Non-pigmented ciliary epithelial cell (primary cell): ENCODE measurements at places on chromosomes 3 and 15.

- DNase-seq = no peak
These were observed 37.5 kb downstream of the TSPAN3 start for GRCh38 chr15:77033417-77033728.

- DNase-seq = no peak
These were observed 42.5 kb upstream of the RFX7 start for GRCh38 chr15:56286213-56286612.

GRCh38 chr3:33826206-33826605 is 27.8 kb downstream of the PDCD6IP start:
- no peak for DNase-seq

GRCh38 chr3:36362216-36362615 is 18.1 kb upstream of the STAC start:
- no peak for DNase-seq

DNA sequence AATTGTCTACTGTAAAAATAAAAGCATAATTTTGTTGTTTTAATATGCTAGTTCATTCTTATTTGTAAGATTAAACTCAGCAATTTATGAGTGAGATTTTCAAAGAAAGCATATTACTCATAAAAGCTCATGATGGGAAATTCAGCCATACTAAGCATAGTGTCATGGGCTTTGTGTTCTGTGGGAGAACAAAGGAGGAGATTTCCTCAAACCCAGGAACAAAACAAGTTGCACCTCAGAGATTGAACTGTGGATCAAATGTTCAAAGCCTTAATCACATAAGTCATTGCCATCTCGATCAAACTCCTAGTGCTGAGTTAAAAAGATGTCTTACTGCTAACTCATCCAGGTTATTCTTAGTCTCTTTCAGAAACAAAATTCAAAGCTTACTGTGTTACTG is 85.6 kb upstream of the PDZRN3 start:
- no peak for DNase-seq

- DNase-seq = no peak
These were observed 147.6 kb downstream of the TIGIT start for GRCh38 chr3:114441386-114441785.

DNA sequence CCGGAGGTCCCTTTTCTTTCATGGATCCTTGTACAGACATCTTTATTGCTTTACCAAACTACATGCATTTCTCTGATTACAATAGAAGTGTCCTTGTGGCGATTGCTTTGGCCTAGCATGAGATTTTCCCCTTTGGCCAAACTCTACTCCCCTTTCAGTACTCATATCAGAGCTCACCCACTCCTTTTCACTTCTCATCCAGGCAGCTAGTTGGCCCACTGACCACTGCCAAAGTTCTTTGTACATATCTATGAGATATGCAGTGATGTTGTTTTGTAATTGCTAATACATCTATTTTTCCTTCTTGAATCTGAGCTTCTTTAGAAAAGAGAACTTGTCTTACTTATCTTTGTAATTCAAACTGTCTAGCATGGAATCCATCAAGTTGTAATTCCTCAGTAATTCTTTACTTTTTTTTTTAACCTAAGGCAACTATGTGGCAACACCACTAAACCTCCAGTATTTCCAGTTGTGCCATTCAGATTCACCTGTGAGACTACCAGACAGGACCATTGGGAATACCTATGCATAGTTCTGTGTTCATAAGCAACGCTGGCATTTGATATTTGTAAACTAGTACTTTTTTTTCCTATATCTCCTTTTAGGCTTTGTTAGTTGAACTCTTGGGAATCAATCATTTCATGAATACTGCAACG is 39.2 kb downstream of the AADACL2 start:
- DNase-seq = no peak

DNA sequence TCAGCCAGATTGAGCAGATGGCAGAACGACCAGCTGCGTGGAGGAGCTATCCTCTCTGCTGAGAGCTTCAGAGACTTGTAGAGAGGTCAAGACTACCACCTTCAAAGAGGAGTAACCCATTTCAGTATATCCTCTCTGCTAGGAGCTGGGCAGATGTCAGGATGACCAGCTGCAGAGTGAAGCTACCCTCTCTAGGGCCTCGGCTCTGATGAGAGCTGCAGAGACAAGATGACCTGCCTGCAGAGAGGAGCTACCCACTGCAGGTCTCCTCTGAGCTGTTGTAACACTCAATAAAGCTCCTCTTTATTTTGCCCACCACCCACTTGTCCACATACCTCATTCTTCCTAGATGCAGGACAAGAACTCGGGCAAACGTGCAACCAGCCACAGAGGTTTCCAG is 1522.7 kb downstream of the OTOL1 start:
- no peak for DNase-seq

DNA sequence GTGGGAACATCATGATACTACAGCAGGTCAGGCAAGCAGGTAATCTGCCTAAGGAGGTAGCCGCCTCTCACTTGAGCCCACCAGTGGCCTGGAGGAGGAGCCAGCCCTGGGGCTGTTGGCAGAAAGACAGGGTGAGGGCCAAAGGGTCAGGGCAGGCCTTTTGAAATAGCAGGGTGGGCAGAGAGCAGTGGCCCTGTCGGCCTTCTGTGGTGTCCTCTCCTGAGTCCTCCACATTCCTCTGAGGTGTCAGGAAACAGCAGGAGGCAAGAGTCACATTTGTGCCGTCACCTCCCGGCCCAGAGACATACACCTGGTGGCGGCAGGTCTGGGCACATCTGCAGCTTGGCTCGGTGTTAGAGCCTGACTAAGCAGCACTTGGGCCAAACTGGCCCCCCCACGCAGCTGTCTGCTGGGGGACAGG is 3.9 kb upstream of the BNC1 start:
- no peak for DNase-seq

GRCh38 chr15:29396176-29396811 is 126.7 kb upstream of the NSMCE3 start:
- DNase-seq = no peak

GRCh38 chr3:185210621-185211142 is 43.2 kb downstream of the EHHADH start:
- DNase-seq = no peak

- no peak for DNase-seq
These were observed 18.3 kb upstream of the SETMAR start for GRCh38 chr3:4284865-4285264.

GRCh38 chr3:193051314-193051713 is 133.7 kb upstream of the MB21D2 start:
- no peak for DNase-seq

DNA sequence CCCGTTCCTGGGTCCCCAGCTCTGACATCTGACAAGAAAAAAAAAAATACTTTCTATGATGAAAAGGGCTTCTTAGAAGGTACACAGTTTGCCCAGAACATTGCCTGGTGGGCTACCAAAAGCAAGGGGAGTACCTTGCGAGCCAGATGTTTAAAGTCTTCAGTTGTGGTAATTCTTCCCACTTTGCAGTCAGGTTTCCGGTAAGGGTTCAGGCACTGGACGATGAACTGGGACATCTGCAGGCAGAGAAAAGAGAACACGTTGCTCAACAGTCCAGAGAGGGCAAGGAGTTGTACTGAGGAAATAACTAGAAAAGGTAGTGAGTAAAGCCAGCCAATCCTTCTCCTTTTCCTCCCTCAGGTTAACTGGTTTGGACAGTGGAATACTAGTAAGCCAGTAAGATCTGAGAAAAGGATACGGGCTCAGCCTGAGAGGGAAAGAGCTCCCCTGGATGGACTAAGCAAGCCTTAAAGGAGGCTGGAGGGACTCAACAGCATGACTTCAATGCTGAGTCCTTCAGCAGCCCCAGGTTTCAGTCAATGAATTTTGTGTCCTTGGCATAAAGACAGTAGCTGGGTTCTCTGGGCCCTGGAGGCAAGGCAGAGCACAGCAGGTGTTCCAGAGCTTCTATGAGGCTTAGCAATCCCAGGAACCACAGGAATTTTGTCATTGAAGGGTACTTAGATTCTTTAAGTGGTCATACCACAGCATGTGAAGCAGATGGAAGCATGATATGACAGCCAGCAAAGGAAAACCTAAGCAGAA is 38.2 kb downstream of the NBEAL2 start:
- DNase-seq = no peak

DNA sequence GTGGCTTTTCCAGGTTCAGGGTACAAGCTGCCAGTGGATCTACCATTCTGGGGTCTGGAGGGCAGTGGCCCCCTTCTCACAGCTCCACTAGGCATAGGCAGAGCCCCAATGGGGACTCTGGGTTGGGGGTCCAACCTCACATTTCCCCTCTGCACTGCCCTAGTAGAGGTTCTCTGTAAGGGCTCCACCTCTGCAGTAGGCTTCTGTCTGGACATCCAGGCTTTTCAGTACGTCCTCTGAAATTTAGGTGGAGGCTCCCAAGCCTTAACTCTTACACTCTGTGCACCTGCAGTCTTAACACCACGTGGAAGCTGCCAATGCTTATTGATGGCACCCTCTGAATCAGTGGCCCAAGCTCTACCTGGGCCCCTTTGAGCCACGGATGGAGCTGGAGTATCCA is 22.5 kb upstream of the TM4SF4 start:
- DNase-seq = no peak

GRCh38 chr3:107265526-107265925 is 111.7 kb upstream of the CCDC54 start:
- DNase-seq = no peak
